ENCODE measurements at places on chromosomes 7 and 10. TPM values are rescaled to one million over a fixed set of nuclear protein-coding genes. Genes with fewer than 3 reads are reported as not detected.

Gene C10orf95
- total RNA-seq: not detected

GRCh38 chr7:5426226-5426475 is 2.5 kb upstream of the TNRC18 start:
- H3K27ac ChIP-seq: peak overlapping the region; percentile 99
- peaks cover 5% of the 10 kb centered on the region for H3K4me1 ChIP-seq
- H3K36me3 ChIP-seq: no peaks in the 10 kb centered on the region

Gene BMPER
- 16.2 TPM for total RNA-seq

DNA sequence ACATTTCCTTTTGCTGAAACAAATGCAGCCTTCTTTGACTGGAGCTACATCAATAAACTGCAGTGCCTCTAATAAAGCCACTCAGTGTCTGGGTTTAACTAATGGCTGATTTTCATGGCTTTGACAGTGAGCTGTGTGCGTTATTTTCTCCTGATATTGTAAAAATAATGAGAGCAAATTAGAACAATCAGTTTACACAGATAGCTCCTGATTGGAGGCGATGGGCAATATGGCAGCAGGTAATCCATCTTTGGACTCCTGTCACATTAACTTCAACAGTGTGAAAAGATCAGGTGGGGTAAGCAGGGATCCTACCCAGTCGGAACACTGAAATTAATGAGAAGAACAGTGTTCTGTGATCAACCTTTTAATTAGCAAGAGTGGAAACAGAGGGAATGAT is 100.7 kb downstream of the POLL start:
- no peak overlapping the region for H3K27ac ChIP-seq
- no peaks in the 10 kb centered on the region for H3K36me3 ChIP-seq
- no peaks in the 10 kb centered on the region for H3K27me3 ChIP-seq
- H3K4me3 ChIP-seq: no peak overlapping the region
- peaks cover 30% of the 10 kb centered on the region for H3K4me1 ChIP-seq

Gene ERV3-1
- total RNA-seq: 70.6 TPM

Gene CUBN
- total RNA-seq: 0.32 TPM

DNA sequence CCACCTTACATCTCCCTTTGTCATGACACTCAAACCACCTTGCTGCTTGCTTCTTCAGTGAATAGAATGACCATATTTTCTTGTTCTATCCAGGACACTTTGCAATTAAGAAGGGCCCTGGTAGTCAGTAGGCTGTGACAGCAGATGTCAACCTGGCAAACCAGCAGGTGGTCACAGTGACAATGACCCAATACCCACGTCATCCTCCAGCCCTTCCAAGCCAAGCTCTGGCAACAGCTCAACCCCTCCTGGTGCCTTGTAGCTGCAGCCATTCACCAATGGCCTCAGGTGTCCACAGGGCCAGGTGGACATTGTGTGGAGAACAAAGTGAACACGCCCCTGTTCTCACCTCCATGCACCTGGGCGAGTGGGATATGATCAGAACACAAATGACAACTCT is 87.6 kb upstream of the MACROH2A2 start:
- DNase-seq: no peak
- H3K4me1 ChIP-seq: peaks cover 8% of the 10 kb centered on the region
- H3K27ac ChIP-seq: no peak overlapping the region

GRCh38 chr10:94194256-94194655 is 168.5 kb downstream of the NOC3L start:
- peaks cover 2% of the 10 kb centered on the region for H3K27me3 ChIP-seq
- H3K4me3 ChIP-seq: no peak overlapping the region
- H3K4me1 ChIP-seq: no peaks in the 10 kb centered on the region

Data from glutamatergic neuron (in vitro differentiated cells).